ENCODE measurements at places on chromosomes 6 and 20.
A peak's percentile ranks its signal among the peaks of the same experiment; 100 is the strongest.

GRCh38 chr20:44780226-44780625 lies 30.1 kb downstream of the RIMS4 start:
- DNase-seq = no peak

- DNase-seq = no peak
These were observed 123.0 kb downstream of the DTNBP1 start for GRCh38 chr6:15539722-15540270.

DNA sequence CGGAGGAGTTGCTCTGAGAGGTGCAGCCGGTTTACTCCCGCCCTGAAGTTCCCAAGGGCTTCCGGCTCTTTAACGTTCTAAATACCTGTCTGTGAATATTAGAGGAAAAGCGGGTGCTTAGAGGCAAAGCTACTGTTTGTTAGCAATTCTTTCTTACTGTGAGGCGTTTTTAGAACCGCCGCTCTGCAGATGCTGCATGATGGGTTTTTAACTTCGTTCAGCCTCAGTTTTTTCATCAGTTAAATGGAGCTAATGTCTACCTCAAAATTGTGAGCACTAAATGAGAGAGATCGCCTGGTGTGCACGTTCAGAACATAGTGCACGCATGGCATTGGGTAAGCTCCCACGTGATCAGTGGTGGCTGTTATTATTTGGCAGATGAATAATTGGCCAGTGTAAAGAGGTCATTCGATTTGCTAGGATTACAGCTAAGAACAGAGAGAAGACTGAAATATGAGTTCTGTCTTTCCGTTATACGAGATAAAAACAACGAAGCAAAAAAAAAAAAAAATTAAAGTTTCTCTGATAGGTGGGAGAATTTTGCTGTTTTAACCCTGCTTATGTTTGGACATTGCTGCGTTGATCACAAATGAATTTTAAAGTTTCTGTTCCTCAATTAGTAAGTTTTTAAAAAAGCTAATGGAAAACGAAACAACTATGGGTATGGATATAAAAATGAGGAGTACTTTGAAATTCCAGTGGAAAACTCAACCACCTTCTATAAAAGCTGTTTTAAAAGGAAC lies 660 bp upstream of the TFB1M start:
- DNase-seq = peak; percentile 56

- no peak for DNase-seq
These were observed 3.2 kb upstream of the SOX4 start for GRCh38 chr6:21590346-21590745.

DNA sequence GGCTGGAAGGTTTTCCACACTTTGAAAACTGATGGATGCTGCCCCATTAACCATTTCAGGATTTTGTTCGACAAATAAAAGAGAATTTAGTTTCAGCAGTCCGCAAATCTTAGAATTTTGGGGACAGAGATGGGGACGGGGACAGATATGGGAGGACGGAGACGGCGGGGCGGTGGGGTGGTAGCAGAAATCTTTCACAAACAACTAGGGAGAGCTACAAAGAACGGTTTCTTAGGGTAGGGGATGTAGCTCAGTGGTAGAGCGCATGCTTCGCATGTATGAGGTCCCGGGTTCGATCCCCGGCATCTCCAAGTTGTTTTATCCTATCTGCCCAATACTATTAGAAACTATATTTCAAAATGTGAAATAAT lies 15.1 kb downstream of the HMGN4 start:
- DNase-seq = peak; percentile 83

DNA sequence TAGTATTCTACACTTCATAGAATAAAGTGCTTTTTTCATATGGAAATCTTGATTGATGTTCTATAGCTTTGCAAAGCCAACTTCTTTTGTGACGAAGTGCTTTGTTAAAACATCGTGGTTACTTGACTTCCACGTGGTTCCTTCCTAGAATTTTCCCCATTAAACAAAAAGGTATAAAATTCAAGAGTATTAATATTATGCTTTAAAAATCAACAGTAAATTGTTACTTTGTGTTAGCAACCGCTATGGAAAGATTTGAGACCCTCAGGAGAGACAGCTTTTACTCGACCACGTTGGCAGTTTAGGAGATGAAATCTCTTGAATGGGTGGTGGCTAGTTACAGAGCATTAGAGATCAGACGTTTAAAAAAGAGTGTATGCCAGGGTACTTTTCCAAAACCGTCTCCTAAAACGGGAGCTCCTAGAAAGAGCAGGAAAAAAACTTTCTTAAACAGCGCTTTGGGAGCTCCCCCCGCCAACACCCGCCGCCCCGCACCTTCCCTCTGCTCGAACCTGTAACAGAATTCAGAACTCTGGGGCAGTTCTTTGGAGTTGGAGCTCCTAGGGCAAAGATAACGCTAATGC lies 920 bp downstream of the GJA1 start:
- no peak for DNase-seq

DNA sequence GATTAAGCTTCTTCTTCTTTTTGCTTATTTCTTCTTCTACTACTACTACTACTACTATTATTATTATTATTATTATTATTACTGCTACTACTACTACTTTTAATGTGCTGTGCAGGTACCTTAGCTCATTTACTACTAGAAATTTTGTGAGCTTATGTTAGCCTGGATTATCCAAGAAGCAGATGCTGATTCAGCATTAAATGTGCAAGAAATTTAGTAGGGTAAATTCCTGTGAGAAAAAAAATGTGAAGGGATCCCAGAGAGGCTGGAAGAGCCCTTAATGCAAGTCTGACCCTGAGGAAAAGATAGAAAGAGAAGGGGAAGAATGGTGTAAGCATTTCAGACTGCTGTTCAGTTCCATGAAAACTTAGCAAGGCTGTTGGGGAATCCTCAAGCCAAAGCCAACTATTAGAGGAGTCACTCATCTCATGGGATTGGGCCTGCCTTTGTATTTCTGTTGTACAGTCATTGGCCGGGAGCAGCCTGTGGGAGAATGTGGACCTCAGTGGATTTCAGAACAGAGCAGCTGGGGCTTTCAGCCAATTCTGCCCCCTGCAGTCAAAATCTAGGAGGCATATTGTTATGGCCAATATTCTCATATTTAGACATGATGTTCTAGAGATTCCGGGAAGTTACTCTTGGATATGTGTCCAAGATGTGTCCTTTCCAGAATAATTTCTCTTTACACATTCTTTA lies 37.2 kb upstream of the TSPYL1 start:
- DNase-seq = no peak

GRCh38 chr20:4102381-4102780 lies 87.0 kb upstream of the RNF24 start:
- DNase-seq = no peak

- no peak for DNase-seq
These were observed 78.4 kb upstream of the PMEPA1 start for GRCh38 chr20:57787990-57788781.

- DNase-seq = peak; percentile 39
These were observed 25.6 kb upstream of the SMOC2 start for GRCh38 chr6:168415098-168415992.

DNA sequence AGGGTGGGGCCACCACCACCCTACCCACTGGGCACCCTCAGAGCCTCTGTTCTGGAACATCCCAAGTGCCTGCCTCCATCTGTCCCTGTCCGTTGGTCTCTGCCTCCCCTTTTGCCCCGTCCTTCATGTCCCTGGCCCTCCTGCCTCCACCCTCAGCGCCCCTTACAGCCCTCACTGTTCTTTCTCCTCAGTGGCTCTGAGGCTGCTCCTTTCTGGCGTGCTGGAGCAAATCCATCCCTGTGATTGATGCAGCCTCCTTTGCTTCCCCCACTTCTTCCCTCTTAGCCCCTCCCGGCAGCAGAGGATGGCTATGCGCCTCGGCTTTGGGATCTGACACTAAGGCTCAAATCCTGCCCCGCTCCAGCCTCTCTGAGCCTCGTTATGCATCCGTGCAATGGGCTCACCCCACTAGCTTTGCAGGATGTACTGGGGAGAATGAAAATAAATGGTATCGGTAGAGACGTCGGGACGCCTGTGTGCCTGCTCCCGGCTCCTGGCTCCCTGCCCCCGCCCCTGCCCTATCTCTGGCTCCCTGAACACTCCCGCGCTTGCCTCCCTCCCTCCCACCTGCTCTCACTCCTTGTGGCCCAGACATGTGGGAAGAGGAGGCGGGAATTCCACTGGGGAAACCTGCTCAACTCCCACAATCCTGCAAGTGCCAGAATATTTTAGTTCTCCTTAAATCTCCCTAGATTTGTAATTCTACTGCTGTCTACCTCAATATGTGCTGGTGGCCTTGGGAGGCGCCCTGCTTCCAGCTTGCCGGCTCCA lies 13.1 kb downstream of the VSTM2L start:
- no peak for DNase-seq

DNA sequence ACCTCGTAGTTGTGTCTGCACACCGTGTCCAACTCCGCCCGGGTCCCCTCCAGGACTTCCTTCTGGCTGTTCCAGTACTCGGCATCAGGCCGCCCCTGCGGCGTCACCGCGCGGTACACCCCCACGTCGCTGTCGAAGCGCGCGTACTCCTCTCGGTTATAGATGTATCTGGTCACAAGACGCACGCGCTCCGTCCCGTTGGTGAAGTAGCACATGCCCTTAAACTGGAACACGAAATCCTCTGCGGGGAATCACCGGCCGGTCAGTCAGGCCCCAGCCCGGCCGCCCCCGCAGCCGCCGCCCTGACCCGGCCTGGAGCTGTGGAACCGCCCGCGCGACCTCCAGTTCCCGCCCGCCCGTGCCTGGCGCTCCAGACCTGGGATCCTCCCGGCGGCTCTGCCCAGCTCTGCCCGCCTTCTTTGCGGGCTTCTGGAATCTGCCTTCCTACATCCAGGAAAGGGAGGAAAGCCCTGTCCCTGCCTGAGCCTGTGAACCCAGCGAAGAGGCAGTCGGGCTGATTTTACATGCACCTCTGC lies 1.6 kb downstream of the HLA-DQB1 start:
- DNase-seq = peak; percentile 20

GRCh38 chr6:157518397-157519250 lies 137.6 kb downstream of the ZDHHC14 start:
- no peak for DNase-seq

GRCh38 chr6:107648983-107649382 lies 159.1 kb downstream of the SOBP start:
- no peak for DNase-seq

GRCh38 chr6:50410579-50410978 lies 302.7 kb upstream of the TFAP2D start:
- DNase-seq = no peak

DNA sequence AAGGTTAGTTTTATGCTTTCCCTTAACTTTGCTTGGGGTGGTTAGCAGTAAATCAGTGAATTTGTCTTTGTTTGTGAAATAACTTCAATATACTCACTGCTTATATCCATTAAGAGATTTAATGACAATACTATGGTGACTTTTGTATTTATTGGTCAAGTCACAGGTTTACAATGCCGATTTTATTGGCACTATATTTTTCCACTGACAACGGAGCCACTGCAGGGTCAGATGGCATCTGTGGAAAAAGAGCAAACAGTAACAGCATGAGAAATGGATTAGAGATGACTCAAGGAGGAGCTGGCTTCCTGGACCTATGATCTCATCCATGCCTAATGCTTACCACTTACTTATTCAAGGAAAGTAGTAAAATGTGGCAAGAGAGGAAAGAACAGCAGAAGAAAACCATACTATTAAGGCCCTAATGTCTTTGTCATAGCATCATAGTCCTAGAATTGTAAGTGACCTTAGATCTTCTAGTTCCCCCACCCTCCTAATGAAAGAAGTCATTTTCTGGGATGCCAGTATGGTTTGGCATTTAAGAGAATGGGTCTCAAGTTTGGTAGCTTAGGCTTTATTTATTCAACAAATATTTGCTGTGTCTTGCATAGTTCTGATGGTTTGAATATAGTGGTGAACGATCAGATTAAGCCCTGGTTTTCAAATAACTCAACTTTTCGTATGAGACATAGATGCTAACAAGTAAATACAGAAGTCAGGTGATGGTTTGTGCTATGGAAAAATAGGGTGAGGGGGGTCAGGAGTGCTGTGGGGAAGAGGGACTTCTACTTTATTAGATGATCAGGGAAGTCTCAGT lies 18.5 kb downstream of the RNF144B start:
- no peak for DNase-seq

- no peak for DNase-seq
These were observed 34.9 kb upstream of the DST start for GRCh38 chr6:56677559-56677958.

All from WERI-Rb-1 (cell line).